ENCODE measurements at places on chromosomes 6 and 20.

- no peaks in the 10 kb centered on the region for H3K36me3 ChIP-seq
- peaks cover 75% of the 10 kb centered on the region for H3K27me3 ChIP-seq
Measured at GRCh38 chr6:28258877-28259777, at the start of gene NKAPL. Gene NKAPL, plus strand, starts transcription at chr6:28259297. Its CDS starts 75 bp downstream, at chr6:28259372.

DNA sequence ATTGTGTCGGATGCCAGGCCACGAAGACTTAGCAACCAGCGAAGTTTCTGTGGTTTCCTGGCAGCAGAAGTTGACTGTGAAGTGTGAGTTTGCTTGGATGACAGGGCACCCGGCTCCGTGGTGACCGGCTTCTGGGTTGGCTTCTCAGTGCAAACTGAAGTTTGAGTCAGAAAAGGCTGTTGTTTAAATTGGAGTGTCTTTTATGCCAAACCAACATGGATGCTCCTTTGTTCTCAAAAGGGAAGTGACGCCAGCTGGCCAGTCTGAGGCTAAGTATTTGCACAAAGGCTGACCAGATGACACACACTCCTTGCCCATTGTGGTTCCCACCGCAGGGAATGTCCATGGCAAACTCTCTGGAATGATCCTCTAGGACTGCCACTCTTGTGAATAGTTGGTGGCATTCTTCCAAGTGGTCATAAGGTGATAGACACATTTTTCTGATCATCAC, 164.8 kb upstream of the QKI start:
- H3K4me1 ChIP-seq, result peaks cover 35% of the 10 kb centered on the region
- no peaks in the 10 kb centered on the region for H3K36me3 ChIP-seq
- no peak for DNase-seq
- no peak overlapping the region for H3K27ac ChIP-seq
- peaks cover 2% of the 10 kb centered on the region for H3K27me3 ChIP-seq

- no peaks in the 10 kb centered on the region for H3K36me3 ChIP-seq
- H3K4me3 ChIP-seq, result no peak overlapping the region
- H3K27me3 ChIP-seq, result no peaks in the 10 kb centered on the region
Measured at GRCh38 chr6:26243752-26244151, 121.2 kb upstream of the BTN3A2 start.

- peak overlapping the region; percentile 42 for H3K4me3 ChIP-seq
- H3K36me3 ChIP-seq, result no peaks in the 10 kb centered on the region
- H3K4me1 ChIP-seq, result peaks cover 30% of the 10 kb centered on the region
- DNase-seq, result peak; percentile 21
Measured at GRCh38 chr6:6811128-6812009, 222.8 kb downstream of the LY86 start.

GRCh38 chr20:25483431-25484132, 76.1 kb downstream of the GINS1 start:
- H3K36me3 ChIP-seq, result peaks cover 41% of the 10 kb centered on the region
- H3K4me3 ChIP-seq, result no peak overlapping the region
- no peaks in the 10 kb centered on the region for H3K27me3 ChIP-seq
- no peak overlapping the region for H3K27ac ChIP-seq

GRCh38 chr20:17835240-17835933, 133.2 kb downstream of the SNX5 start:
- no peaks in the 10 kb centered on the region for H3K36me3 ChIP-seq
- H3K27me3 ChIP-seq, result no peaks in the 10 kb centered on the region
- no peak for DNase-seq

- no peak overlapping the region for H3K4me3 ChIP-seq
- H3K4me1 ChIP-seq, result no peaks in the 10 kb centered on the region
- no peak for DNase-seq
- H3K27ac ChIP-seq, result no peak overlapping the region
- H3K27me3 ChIP-seq, result no peaks in the 10 kb centered on the region
- no peaks in the 10 kb centered on the region for H3K36me3 ChIP-seq
Measured at GRCh38 chr6:7939864-7940228, 29.3 kb upstream of the TXNDC5 start.

- no peak for DNase-seq
- no peaks in the 10 kb centered on the region for H3K27me3 ChIP-seq
- no peaks in the 10 kb centered on the region for H3K36me3 ChIP-seq
- no peak overlapping the region for H3K4me3 ChIP-seq
- no peak overlapping the region for H3K27ac ChIP-seq
- H3K4me1 ChIP-seq, result peaks cover 8% of the 10 kb centered on the region
Measured at GRCh38 chr6:146560607-146561006, 17.0 kb downstream of the RAB32 start.

DNA sequence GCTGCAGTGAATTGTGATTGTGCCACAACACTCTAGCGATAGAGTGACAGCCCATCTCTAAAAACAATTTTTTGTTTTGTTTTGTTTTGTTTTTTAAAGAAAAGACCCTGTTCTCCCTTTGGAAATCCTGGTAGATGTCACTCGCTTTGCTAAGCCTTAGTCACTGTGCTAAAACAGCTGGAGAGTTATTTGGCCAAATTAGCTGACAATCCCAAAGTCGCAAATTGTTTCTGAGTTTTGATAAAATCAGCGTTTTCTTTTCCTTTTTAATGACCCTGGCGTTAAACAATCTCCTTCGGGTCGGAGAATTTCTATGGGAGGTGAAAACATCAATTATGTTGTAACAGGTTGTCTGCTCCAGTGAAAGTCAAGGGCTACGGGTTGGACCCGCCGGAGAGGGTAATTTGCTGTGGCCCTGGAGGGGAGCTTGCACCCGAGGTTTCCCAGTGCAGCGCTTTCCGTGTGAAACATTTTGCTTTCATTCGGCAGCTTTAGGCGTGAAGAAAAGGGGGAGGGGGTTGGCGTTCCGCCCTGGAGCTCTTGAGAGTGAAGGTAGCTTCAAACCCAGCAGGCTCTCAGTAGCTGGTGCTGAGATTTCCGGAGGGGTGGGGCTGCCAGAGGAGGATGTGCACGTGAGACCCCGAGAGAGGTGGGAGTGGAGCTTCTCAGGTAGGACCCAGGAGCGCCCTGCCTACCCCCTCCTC, 296.6 kb downstream of the PHACTR1 start:
- peak; percentile 84 for DNase-seq
